Fibroblast of skin of left biceps (primary cell): ENCODE measurements at places on chromosomes 5 and 9.
A peak's percentile ranks its signal among the peaks of the same experiment; 100 is the strongest.

- no peak for DNase-seq
Measured at GRCh38 chr5:122442938-122443337, 130.9 kb downstream of the SNCAIP start.

DNA sequence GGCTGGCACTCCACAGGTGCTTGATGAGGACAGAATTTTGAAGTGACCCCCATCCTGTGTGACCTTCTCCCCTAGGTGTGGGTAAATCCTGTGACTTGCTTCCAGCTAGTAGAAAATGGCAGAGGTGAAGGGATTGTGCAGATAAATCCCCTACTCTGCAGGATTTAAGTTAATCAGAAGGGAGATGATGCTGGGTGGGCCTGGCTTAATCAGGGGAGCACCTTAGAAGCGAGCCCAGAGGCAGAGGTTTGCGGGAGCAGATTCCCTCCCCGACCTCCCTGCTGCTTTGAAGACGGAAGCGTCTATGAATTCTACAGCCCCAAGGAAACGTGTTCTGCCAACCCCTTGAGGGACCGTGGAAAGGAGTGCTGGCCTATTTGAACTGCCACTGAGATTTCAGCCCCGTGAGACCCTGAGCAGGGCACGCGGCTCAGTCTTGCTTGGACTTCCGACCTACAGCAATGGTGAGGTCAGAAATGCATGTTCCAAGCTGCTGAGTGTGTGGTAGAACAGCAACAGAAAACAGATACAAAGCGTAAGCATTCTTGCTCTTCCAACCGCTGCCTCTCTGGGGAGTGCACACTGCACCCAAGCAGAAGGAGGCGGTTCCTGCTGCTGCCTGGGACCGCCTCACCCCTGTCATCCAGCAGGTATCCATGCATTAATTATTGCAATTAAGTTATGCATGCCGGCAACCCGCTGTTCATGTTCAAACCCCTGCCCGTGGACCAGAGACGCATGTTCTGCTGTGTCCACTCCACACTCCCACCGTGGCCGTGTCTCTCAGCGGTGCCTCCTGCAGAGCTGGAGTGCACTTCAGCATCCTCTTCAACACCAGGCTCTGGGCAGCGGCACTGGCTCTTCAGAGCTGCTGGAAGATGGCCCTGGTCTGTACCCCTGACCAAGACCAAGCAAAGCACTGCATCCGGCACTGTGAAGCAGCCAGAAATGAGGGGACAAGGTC lies 54.6 kb upstream of the RXRA start:
- no peak for DNase-seq

DNA sequence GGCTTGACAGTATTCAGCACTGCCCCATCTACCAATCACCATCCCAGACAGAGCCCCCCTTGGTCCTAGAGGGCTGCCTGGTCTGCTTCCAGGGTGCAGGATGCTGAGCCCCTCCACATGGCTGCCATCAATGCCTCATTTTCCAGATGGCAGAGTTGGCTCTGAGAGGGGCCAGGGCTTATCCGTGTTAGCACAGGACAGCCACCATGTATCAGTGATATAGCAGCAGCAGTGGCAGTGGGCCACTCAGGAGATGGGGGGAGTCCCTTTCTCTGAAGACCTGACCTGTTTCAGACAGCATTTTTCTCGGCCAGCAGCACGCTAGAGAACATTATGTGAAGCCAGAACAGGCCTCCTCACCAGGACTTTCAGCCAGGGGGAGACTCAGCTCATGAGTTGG lies 1.6 kb upstream of the SMIM32 start:
- DNase-seq = no peak

DNA sequence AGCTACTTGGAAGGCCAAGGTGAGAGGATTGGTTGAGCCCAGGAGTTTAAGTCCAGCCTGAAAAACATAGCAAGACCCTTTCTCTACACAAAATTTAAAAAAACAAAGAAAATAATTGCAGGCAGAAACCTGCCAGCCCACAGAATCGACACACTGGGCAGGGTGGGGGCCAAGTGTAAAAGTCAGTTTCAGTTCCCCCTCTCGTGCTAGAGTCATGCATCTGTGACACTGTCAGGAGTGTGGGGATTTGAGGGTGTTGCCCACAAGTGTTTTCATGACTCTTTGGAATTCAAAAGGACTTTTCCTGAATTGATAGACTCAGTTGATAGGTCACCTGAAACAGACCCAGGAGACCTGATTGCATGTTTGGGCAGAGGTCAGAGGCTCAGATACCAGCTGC lies 47.6 kb downstream of the PRRC2B start:
- no peak for DNase-seq

DNA sequence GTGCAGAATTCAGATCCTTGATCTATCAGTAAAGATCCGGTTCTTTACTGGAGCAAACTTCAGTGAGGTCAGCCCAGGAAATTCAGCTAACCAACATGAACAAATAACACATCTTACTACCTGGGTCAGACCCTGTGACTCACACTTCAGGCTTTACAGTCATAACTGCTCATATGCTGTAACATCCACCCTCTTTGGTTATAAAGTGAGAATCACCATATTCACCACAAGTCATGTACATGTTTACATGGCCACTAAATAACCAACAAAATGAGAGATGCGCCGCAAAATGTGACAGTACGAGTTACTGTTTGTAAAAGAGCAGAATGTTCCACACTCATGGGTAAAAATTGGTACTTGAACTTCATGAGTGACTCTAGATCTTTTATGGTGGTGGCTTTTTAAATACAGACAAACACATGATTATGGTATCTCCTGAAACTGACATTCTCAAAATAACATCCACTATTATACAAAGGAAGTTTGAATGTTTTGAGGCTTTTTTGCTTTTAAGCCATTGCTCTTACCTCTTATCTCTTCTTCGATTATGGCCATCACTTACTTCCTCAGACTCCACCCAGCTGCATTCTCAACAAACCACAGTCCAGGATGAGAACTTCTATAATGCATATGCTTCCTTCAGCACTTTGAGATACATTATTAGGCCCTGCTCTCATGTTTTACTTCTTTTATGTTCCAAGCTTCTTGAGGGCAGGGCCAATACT lies 516.6 kb downstream of the RAB3C start:
- peak; percentile 35 for DNase-seq

- DNase-seq = no peak
Measured at GRCh38 chr9:68629042-68629441, 76.0 kb upstream of the PIP5K1B start.

DNA sequence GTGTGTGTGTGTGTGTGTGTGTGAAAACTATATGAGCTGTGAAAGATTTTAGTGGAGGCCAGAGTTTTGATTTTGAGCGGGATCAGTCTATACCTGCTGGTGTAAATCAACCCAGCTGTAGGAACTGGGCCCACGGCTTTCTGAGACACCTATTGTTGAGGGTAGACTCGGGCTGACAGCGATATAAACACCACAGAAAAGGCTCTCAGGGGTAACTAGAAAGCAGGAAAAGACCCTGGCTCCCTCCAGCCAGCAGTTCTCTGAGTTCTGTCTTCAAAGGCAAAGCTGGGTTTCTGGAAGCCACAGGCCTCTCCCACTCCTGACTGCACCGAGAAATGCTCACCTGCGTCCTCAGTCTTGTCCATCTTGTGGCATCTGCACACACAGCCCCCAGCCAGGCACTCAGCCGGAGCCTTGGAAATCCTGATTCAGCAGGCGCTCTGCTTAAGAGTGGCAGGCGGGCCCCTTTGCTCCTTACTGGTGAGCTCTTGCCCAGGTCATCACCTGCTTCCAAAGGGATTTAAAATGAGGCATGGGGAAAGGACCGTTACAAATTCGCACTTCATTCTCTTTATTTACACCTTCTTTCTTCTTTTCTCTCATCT lies 223.3 kb downstream of the NDUFS4 start:
- no peak for DNase-seq

- no peak for DNase-seq
Measured at GRCh38 chr5:37860206-37860605, 20.4 kb upstream of the GDNF start.

- no peak for DNase-seq
Measured at GRCh38 chr5:132054697-132055440, 5.6 kb upstream of the IL3 start.

DNA sequence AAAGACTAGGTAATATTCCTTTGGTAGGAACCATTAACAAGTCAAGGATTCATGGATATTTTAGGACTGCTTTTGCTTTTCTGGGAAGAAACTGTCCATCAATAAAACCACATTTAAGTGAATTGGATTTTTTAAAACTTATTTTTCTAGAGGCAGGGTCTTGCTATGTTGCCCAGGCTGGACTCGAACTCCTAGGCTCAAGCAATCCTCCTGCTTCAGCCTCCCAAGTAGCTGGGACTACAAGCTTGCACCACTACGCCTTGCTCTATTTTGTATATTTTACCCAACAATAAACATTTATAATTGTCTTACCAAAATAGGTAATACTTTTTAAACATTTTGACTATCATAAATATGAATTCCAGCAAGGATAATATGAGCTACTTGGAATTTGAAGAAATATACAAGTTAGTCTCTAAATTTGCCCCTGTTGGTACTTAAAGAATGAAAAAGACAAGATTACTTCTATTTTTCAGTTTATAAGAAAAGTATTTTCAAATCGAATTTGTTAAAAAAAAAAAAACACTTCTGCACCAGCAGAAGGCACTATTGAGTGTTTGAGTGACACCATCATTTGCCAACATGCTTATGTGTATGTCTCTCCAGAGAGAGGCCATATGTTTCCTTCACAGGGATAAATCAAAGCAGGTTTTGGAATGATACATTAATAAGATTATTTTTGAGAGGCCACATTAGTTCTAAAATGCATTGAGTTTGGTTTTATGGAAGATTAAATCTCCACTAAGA lies 60.0 kb upstream of the CARTPT start:
- no peak for DNase-seq

- DNase-seq = no peak
Measured at GRCh38 chr5:130965920-130966319, 199.1 kb downstream of the HINT1 start.

DNA sequence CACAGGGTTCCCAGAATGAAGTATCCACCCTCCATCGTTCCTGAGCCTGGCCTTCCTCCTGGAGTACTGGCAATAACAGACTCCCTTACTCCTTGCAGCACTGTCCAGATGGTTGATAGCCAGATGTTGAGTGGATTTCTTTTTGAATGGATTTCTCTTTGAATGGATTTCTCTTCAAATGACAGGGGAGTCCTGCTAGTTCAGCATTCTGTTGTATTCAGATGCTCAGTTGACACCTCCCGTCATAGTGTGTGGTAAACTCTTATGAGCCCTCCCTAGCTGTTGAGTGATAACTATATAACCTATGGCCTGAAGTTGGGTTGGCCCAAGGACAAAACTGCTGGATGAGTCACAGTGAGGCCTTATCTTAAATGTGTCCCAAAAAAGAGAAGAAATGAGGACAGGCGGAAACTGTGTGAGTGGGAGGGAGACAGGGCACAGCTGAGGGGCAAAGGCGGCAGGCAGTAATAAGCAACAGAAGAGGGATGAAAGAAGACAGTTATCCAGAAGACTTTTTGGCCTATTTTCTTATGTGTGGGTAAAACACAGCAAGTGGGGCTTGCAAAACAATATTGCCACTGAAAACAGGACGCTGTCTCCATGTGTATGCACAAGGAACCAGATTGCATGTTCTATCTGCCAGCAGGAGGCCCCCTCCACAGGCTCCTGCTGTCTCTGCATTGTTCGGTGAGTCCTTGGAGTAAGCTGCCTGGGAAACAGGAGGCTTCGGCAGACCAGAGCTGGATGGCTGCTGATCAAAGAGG lies 209.5 kb upstream of the S1PR3 start:
- peak; percentile 30 for DNase-seq

DNA sequence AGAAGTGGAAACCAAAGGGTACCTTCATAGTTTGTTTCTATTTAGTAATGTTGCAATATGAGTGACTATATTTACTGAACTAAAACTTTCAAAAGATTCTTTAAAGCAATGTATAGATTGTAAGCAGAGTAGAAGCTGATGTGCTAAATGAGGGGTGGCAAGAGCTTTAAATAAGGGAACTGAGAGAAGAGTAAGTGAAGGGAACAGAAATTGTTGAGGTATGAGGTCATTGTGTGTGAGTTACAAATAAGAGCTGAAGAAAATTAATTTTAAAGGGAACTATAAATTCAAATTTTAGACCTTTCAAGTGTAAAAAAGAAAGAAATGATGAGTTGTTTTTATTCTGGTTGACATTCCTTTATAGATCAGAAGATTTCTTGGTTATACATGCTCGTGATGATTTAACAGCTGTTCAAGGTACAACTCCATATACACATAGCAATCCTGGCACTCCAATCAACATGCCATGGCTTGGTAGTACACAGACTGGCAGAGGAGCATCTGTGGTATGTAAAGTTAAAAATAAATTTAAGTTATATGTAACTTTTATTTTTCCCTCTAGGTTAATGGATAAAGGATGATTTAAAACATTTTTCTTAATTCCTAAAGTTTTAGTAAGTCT lies 135.1 kb upstream of the TNFAIP8 start:
- DNase-seq = no peak

DNA sequence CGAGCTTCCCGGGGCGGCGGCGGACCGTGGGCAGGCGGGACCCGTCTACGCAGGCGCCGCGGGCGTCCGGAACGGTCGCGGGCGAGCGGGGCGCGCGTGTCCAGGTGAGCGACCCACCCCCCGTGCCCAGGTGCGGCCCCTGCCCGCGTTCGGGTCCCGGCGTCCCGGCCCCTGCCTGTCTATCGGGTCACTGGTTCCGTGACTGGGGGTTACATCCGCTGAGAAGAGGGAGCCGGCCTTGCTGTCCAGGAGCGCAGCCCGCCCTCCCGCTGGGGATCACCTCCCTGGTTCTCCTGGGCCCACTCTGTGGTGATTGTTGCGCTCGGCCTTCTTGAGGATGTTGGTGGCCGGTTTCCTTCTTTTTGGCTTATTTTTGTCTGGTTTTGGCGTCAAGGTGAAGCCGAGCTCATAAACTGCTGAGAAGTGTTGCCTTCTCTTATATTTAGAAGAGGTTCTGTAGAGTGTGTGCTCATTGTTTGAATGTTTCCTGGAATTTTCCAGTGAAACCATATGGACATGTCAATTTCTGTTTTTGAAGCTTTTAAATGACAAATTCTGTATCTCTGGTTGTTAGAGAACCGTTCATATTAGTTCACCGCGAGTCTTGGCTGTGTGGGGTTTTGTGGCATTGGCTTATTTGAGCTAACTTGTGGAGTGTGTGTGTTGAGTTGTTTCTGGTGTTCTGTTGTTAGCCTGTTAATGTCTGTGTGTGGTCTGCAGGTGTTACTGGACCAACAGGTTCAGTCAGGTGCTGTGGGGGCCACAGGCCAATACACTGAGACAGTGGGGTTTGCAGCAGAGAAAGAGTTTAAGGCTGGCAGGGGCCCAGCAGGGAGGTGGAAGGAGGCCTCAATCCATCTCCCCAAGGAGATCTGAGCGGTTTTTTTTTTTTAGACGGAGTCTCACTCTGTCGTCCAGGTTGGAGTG lies 621 bp downstream of the CEP72 start:
- no peak for DNase-seq

DNA sequence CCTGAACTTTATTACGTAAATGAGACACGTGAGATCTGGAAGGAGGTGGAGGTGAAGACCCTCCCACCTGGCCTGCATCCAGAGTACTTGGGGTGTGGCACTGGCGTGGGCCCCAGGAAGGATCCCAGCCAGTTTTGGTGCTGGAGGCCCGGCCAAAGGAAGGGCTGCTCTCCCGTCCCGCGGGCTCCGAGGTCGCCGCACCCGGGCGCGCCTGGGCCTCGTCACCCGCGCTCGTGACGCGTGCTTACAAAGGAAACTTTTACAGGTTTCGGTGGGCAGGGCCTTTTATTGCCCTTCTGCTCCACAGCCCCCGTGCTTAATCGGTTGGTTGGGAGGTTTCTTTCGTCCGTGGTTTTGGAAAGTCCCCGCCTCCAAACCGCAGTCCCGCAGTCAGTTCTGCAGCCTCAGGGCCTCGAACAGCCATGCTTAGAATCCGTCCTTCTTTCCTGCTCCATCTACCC lies 29.2 kb downstream of the CDKN2A start:
- no peak for DNase-seq

- no peak for DNase-seq
Measured at GRCh38 chr9:81455462-81456219, 233.7 kb downstream of the TLE1 start.
